ENCODE measurements at places on chromosomes 4 and X.

- no peak for DNase-seq
These were observed 22.5 kb downstream of the ATP2B3 start for GRCh38 chrX:153539979-153540358.

GRCh38 chr4:2222838-2223237, 19.1 kb downstream of the HAUS3 start:
- no peak for DNase-seq

GRCh38 chrX:63754136-63754859, 30.7 kb downstream of the ARHGEF9 start:
- DNase-seq = no peak

- DNase-seq = no peak
These were observed 158.8 kb upstream of the NDST4 start for GRCh38 chr4:115272185-115272584.

GRCh38 chr4:152700151-152700550, 20.4 kb upstream of the TMEM154 start:
- DNase-seq = no peak

GRCh38 chr4:127521463-127521862, 111.3 kb upstream of the INTU start:
- no peak for DNase-seq

DNA sequence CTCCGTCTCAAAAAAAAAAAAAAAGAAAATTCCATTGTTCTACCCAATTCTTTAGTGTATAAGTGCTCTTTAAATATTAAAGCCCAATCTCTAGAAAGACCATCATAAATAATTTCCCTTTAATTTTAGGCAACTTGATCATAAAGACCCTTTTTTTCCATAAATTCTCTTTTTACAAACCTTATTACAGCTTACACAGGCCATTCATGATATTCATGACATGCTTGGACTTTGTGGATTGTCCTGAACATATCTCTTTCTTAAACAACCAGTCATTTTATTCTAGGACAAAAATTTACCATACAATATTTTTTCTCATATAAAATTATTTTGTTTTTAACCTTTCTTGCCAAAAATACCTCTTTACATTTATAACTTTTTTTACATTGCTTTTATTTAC, 30.5 kb downstream of the TLR8 start:
- no peak for DNase-seq

GRCh38 chr4:10130178-10130888, 13.7 kb upstream of the WDR1 start:
- no peak for DNase-seq

DNA sequence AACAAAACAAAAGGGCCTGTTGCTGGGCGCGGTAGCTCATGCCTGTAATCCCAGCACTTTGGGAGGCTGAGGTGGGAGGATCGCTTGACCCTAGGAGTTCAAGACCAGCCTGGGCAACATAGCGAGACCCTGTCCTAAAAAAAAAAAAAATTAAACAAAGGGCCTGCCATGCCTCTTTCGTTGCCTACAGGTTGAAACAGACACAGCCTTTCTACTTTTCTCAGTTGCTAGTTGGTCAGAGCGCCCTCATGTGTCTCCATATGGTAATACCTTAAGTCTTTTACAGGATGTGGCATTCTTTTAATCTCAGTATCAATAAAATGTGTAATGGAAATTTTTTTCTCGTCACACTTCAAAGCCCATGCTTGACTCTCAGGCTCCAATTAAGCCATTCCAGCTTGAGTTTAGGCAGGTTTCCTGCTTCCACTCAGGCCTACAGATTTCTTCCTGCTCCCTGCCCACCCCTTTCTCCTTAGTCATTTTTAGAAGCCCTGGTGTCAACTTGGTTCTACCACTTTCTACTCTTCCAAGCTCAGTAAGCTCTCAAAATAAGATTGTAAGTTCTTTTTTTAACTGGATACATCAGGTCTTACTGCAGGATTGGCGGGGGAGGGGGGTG, 4.6 kb upstream of the SOWAHD start:
- DNase-seq = peak; percentile 24

- no peak for DNase-seq
These were observed 577.0 kb downstream of the FAT4 start for GRCh38 chr4:125891597-125892258.

DNA sequence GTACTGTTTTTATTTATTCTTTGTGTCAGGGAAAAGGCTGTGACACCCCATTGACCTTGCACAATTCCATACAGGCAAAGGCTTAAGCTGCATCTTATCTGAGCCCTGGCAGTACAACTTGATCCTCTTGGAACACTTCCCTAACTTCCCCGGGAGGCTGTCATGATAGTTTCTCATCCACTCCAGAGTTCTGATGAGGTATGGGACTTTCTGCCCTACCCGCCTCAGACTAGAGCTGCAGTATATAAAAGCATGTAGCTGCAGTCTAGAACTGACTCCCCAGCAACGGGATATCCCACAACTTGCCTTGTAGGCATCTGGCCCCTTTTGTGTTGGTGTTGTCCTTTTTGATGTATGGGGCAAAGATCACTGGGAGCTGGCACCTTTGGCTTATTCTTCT, 72.7 kb downstream of the FNIP2 start:
- DNase-seq = no peak

DNA sequence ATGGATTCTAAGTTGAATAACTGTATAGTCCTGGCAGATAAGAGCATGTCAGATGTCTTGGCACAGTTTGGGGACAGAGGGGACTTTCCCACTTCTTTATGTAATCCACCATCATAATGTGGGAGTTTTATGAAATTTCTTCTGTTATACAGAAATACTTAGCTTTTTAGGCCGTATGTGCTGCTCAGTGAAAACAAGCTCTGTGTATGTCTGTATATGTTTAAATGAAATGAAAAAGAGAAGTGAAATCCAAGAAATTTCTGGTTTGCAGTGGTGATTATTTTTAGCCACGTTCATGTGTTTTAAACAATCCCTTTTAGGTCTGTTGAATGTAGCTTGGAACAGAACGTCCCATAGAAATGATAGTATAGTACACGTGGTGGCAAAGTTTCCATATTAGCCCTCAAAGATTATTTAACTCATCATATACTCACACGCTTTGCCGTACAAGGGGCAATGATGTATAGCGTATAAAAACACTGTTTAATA, 41.0 kb downstream of the GAB1 start:
- no peak for DNase-seq

- peak; percentile 59 for DNase-seq
These were observed 48.6 kb downstream of the GPRASP3 start for GRCh38 chrX:102768987-102769761.

GRCh38 chrX:97310373-97310772, 426.7 kb downstream of the RPA4 start:
- no peak for DNase-seq

DNA sequence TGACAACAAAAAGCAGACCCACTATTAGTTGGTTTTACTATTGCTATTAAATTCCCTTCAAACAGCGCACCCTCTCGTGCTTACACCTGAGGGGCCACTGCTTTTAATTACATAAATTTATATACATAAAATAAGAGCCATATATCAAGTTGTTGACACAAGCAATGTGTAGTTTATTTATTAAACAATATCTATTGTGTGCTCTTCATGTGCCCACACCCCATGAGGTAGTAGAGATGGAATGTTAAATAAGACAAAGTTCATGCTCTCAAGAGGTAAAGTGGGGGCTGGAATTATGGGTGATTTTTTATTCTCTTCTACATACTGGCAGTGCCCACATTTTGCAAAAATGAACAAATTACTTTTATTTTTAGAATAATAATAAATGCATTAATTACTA, 47.3 kb downstream of the KCNIP4 start:
- DNase-seq = no peak

GRCh38 chr4:99300934-99301333, 10.1 kb upstream of the ADH1A start:
- DNase-seq = no peak

DNA sequence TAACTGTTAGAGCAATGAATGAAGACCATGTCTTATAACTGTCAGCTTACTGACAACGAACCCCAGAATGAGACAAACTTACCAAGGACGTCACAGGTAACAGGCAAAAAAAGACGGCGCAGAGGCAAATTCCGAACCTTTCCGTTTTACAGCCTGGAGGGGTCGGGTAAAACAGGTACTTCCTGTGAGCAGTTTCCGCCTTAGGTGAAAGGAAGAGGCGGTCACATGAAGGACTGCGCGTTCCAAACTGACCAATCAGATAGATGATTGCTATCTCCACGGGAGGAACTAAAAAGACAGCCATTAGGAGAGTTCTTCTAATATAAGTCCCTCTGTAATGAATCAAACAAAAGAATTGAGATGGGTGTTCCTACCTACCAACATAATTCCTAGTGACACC, at the start of gene COX7B2:
Gene COX7B2 (minus strand): TSS at position 168 of the 400 bp plus-strand sequence. CDS start 174,053 bp downstream, outside the sequence.
- DNase-seq = no peak

DNA sequence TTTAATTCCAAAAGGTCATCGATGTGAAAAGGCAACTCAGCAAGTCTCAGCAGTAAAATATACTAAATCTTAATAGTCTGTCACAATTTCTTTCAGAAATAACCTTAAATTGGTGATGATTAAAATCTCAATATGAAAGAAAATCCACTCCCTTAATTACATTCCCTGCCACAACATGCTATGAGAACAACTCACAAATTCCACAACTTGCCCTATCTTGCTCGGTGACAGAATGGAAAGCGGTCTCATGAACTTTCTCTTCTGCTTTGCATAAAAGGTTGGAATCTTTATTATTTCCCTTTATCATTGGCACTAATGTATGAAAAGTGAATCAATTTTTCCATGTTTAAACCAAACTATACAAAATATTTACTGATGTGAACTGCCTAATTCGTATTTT, 380.8 kb downstream of the TMA16 start:
- DNase-seq = no peak

GRCh38 chrX:100864657-100865391, 9.3 kb downstream of the NOX1 start:
- no peak for DNase-seq

DNA sequence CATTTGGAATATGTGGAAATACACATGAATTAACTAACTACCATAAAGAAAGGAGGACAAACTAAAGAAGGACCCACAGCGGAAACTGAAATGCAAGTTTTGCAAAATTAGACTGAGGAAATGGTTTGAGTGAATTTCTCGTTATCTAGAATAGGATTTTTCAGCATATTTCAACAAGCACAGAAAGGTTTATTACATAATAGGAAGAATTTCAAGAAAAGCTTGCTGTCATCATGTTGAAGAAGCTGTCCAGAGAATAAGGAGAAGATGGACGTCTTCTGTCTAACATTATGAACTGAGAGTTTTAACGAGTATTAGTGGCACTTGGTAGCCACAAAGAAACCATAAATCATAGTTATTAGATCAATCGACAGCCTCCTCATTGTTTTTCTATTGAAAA, 45.0 kb downstream of the TEC start:
- no peak for DNase-seq

- DNase-seq = no peak
These were observed 61.0 kb upstream of the PRDM8 start for GRCh38 chr4:80136270-80136669.

- DNase-seq = no peak
These were observed 2.7 kb downstream of the L1CAM start for GRCh38 chrX:153883163-153883843.

- DNase-seq = no peak
These were observed 136.4 kb upstream of the NDST4 start for GRCh38 chr4:115249808-115250207.
